ENCODE measurements at places on chromosomes 1 and 21.

DNA sequence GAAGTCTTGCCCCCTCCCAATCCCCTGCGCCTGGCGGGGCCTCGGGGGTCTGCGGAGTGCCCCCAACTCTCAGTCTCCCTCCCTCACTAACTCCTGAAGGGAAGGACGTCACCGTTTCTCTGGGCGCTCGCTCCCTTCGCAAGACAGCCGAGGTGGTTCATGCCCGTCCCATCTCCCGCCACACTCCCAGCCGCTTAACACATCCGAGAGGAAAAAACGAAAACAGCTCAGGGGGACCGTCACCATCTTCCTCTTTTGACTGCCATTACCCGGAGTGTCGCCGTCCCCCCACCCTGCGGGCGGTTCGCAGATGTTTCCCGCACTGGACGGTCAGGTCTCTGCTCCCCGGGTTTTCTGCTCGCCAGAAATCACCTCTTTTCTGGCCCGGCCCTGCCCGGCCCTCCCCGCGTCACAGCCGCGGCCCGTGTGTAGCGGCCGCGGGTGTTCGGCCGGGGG, 532 bp downstream of the ERO1B start:
- no peak for DNase-seq

- DNase-seq, result peak; percentile 27
These were observed 36.6 kb downstream of the LUZP1 start for GRCh38 chr1:23132033-23132432.

DNA sequence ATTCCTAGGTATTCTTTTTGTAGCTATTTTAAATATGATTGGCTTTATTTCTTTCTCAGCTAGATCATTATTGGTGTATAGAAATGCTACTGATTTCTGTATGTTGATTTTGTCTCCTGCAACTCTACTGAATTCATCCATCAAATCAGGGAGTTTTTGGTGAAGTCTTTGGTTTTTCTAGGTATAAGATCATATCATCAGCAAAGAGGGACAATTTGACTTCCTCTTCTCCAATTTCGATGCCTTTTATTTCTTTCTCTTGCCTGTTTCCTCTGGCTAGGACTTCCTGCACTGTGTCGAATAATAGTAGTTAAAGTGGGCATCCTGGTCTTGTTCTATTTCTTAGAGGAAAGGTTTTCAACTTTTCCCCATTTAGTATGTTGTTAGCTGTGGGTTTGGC, 27.5 kb upstream of the PRKACB start:
- no peak for DNase-seq

- DNase-seq, result no peak
These were observed 26.5 kb downstream of the GPR137B start for GRCh38 chr1:236168716-236169429.

GRCh38 chr1:10299151-10299550, 88.8 kb downstream of the KIF1B start:
- no peak for DNase-seq

- no peak for DNase-seq
These were observed 35.3 kb upstream of the PAXBP1 start for GRCh38 chr21:32806810-32807386.

DNA sequence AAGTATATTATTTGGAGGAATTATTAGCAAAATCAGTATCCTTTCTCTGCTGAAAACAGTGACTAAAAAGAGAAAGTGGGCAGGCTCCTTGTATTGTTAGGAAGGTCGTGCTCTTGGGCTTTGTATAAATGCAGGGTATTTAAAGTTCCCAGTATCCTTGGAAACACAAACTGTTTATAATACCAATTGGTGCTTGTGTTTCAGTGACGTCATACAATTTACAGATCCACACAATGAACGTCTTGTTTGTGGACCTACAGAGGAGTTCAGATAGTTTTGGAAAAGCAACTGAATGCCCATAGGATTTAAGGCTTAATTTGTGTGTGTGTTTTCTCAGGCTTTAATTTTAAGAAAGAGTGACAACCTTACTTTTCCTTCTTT, 168.2 kb downstream of the RASAL2 start:
- no peak for DNase-seq

GRCh38 chr1:166969074-166969677, 6.2 kb downstream of the ILDR2 start:
- no peak for DNase-seq

DNA sequence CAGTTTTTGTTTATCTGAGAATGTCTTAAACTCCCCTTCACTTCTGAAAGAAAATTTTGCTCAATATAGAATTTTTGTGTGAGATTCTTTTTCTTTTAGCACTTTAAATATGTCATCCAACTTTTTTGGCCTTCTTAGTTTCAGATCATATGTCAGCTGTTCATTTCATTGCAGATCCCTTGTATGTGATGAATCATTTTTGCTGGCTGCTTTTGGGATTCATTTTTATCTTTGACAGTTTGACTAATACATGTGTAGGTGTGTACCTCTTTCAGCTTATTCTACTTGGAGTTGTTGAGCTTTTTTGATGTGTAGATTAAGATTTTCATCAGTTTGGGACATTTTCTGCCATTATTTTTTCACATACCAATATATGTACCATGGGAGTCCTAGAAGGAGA, 156.8 kb downstream of the FASLG start:
- no peak for DNase-seq

- DNase-seq, result no peak
These were observed 26.3 kb upstream of the NEK2 start for GRCh38 chr1:211701733-211702132.

- no peak for DNase-seq
These were observed 16.2 kb upstream of the COL18A1 start for GRCh38 chr21:45388611-45389296.

- no peak for DNase-seq
These were observed 37.0 kb downstream of the SLC9A1 start for GRCh38 chr1:27117733-27118439.

DNA sequence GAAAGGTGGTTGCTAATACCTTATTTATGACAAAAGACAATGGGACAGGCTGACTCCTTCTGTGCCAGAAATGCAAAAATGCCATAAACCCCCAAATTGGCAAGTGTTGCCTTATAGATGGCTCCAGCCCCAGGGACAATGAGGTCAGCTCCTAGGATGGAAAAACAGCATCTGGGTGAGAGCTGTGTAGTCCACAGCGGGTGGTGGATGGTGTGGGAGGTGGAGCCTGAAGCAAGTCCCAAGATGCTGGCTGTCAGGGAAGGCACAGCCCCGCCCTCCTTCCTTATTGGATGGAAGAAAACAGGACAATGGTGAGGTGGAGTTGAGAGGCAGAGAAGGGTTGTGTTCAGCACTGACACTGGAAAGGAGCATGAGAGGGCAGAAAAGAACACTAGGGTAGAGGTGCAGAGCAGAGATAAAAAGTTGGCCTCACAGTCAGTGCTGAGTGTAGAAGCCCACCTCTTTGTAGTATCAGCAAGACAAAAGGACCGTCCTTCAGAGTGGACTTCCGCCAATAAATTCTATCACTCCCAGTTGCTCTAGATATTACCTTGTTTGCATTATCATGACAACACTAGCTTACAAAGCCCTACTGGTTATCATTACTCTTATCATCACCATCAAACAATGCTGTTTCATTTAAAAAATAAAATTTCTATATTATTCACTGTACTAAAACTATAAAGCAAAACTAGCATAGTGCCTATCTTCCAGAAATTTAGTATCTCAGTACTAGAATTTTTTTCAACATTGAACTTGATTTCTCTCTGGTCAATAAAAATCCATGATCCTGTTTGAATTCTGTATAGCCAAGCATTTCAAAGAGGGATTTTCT, 3.7 kb upstream of the SDE2 start:
- DNase-seq, result no peak

- DNase-seq, result no peak
These were observed 30.8 kb upstream of the ZNF648 start for GRCh38 chr1:182092336-182092735.

DNA sequence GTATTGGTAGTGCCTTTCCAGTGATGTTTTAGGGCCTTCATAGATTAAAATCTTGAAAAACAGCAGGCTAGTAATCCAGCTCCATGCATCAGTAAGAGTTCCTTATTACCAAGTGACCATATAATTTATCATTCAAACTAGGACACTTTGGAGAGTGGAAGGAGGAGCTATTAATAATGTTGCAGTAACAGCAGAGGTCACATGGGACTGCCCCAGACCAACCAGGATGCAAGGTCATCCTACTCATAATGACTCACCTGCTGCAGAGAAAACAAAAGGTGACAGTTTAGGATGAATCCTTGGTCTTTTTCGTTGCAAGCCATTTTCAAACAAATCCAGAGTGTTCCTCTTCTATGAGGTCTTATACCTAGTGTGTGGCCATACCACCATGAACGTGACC, 187.4 kb downstream of the NUF2 start:
- DNase-seq, result no peak

- DNase-seq, result no peak
These were observed 74.1 kb upstream of the CASZ1 start for GRCh38 chr1:10870493-10871096.

DNA sequence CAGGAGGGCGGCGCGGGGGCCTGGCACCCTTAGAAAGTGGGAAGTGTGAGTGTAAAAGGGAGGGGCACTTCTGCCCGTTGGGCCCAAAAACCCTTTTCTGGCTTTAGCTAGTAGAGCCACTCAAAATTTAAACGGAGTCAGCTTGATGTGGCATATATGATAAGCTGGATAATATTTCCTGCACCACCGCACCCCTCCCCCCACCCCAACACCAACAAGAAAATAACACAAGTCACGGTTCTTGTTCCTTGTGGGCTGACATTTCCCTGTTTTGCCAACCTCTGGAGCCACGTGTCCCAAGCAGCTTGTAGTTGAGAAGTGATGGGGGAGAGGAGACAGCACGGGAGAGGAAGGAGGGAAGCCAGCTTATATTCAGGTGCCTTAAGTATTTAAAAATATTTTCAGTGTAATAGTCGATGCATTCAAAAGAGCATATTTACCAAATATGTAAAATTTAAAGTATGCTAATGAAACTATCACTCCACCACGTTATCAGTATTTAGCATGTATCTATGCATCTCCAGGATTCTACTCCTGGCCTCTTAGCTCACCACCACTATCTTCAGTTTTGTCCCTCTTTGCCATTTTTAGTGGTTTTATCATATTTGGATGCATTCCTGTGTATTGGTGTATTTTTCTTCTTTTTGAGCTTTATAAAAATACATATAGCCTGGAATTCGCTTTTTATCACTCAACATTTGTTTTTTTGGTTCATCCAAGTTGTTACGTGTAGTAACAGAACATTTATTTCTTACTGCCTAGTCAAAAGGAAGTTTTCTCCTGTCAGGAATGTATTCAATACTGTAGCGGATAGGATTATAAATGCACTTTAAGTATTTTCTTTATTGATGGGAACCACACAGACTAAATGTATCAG, 773 bp upstream of the DDX59 start:
- peak; percentile 34 for DNase-seq

DNA sequence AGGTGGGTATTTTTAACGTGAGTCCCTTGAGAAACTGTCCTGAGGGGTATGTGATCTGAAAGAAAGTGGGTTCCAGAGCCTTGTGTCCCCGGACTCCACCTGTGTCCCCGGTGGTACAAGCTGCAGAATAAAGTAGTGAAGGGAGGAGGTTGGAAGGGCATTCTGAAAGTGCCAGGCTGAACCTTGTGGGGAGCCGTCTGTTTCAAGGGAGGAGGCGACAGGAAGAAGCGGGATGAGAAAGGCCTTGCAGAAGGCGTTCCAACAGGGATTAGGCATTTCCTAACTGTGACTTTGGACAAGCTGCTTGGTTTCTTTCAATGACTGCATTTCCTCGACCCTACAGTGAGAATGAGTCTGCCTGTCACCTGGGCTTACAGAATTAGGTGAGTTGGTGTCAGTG, 5.8 kb downstream of the FOXD3 start:
- DNase-seq, result no peak

DNA sequence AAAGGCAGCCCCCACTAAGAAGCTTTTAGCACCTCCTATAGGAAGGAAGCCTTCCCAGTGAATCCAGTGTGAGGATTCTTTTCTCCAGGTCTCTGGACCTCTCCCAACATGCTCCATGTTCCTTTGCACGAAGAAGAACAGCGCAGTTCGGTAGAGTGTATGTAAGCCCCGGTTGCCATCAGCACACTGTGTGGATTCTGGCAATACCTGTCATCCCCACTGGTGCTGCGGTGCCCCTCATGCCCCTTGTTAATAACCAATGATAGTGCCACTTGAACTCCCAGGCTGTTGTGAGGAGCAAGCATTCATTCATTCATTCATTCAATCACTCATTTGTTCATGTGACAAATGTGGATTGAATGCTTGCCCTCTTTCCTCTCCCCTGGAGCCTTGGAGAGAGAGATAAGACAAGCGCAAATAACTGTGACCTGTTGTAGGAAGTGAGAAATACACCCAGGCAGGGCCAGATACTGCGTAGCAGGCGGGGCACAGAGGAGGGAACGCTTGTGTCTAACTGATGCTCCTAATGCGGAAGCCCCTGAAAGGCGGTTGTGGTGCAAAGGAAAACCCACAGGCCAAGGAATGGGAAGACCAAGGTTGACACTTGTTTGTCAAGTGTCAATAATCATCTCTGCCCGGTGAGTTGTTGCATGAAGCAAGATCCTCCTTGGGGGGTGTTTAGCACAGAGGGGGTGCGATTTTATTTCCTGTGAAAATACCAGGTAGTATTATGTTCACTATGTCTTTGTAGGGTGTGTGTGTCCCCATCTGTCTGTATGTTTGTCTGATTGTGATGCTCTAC, 9.8 kb downstream of the LGR6 start:
- DNase-seq, result no peak

GRCh38 chr1:25912076-25912831, 6.0 kb upstream of the STMN1 start:
- no peak for DNase-seq

DNA sequence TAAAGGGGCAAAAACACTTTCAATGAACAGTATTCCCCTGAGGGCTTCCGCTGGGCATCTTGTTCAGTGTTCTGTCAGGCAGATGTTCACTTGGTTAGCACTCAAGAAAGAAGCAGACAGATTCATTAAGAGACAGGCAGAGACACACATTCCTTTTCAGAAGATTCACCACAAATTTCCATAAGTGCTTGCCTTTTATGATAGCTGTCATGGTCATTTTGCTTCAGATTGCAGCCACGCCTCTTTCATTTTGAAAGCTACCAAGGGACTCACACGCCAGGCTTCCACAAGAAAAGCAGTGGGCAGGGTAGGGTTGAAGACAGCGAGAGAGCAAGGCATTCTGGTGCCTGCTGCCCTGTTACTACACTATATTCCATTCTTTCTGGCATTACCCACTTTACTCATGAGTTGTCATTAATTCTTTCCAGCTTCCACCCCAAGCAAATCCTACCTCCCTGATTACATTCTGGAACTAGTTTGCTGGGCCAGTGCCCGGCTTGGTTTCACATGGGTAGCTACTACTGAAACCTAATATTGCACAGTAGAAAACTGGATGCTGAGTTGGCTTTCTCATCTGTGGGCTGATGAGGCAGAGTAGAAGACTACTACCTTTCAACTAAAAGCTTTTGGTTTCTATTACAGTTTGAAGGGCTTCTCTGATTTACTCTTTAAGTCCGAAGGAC, 91.2 kb upstream of the COL24A1 start:
- no peak for DNase-seq

GRCh38 chr1:207026104-207026534, 6.4 kb downstream of the C1orf116 start:
- DNase-seq, result no peak

DNA sequence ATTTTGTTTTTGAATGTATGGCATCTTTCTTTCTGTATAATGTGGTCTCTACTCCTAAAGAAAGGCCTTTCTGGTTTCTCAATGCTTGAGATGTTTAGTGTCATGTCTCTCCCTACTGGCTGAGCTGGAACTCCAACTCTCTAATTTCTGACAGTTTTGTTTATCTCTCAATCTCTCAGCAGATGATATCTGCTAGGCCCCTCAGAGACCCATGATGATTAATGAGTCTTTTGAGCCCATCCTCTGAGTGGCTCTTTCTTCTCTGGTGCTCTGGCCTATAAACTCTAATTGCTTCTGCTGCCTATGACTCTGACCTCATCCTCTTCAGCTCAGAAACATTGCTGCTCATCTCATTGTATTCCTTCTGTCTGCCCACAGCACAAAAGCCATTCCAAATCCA, 46.6 kb downstream of the CRB1 start:
- DNase-seq, result no peak
